Stimulated activated CD4-positive, alpha-beta T cell treated with anti-CD3 and anti-CD28 coated beads, Interleukin-15, amount 100 ng/mL, for 48 hours (primary cell): ENCODE measurements at places on chromosomes 7 and 10.

- DNase-seq, result peak; percentile 59
These were observed 91.2 kb upstream of the INSIG1 start for GRCh38 chr7:155206318-155207020.

- no peak for DNase-seq
These were observed 14.2 kb downstream of the CACNA2D1 start for GRCh38 chr7:82429408-82429807.

GRCh38 chr7:41060796-41061195 is 642.1 kb downstream of the INHBA start:
- no peak for DNase-seq

- DNase-seq, result no peak
These were observed 158.9 kb downstream of the RTKN2 start for GRCh38 chr10:62109587-62110293.

DNA sequence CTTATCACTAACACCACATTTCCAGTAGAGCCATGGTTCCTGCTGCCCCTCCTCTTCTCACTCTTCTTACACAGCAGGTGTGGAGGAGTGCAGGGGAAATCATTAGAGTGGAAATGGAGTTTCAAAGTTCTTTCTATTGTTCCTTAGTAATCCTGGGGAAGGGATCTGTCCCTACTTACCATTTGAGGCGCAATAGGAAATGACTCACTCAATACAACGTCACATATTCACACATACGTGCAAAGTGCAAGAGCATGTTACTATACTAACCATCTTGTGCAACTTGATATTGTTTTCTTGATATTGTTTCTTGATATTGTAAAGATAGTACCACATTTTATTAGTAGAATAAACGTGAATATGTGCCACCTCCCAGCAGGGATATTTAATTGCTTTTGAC is 1010.2 kb downstream of the DNAJB9 start:
- no peak for DNase-seq

DNA sequence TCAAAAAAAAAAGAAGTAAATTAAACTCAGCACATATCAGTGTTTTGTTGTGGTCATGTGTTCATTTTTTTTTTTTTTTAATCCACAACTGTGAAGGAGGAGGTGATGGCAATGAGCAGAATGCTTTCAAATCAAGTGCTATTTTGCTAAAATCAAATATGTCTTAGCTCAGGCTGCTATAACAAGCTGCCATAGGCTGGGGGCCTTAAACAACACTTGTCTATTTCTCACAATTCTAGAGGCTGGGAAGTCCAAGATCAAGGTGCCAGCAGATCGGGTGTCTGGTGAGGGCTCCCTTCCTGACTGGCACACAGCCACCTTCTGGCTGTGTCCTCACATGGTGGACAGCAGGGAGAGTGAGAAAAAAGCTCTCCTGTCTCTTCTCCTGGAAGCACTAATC is 203.9 kb downstream of the FAM107B start:
- no peak for DNase-seq

DNA sequence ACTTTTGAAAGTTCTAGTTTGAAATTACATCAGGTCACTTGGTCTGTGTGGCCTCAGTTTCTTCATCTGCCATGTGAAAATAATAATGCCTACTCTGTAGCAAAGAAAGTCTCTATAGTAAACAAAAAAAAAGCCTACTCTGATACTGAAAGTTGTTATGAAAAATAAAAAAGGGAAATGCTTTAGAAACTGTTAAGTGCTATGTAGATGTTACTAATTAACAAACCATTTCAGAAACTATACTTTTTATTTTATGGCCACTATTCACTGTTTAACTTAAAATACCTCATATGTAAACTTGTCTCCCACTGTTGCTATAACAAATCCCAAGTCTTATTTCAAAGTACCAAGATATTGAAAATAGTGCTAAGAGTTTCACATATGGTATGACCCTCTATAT is 50.6 kb downstream of the CFTR start:
- DNase-seq, result no peak

DNA sequence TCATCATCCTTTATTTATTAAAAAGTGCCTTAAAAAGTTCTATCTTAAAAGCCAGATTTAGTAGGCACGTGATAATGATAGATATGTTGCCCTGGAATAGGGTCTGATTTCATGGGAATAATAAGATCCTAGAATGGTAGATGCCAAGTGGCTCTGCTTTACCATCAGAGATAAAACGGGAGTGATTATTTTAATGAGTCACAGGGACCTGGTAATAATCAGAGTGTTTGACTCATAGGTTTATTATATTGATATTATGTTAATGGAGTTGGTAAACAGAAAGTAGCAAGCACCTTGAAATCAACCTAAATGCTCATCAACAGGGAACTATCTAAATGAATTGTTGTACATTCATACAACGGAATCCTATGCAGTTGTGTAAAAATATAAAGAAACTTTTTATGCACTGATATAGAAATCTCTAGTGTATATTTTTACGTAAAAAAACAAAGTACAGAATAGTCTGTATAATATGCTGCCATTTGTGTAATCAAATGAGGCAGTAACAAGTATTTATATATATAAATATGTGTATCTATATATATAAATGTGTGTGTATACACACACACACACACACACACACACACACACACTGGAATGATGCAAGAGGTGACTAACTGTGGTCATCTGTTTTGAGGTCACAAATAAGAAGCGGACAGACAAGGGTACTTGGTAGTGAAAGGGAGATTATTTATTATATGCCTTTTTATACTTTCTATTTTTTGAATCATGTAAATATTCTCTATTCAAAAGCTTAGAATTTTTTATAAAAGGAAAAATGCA is 78.6 kb upstream of the DYNC1I1 start:
- no peak for DNase-seq

GRCh38 chr7:104240401-104240800 is 32.6 kb upstream of the ORC5 start:
- DNase-seq, result no peak

DNA sequence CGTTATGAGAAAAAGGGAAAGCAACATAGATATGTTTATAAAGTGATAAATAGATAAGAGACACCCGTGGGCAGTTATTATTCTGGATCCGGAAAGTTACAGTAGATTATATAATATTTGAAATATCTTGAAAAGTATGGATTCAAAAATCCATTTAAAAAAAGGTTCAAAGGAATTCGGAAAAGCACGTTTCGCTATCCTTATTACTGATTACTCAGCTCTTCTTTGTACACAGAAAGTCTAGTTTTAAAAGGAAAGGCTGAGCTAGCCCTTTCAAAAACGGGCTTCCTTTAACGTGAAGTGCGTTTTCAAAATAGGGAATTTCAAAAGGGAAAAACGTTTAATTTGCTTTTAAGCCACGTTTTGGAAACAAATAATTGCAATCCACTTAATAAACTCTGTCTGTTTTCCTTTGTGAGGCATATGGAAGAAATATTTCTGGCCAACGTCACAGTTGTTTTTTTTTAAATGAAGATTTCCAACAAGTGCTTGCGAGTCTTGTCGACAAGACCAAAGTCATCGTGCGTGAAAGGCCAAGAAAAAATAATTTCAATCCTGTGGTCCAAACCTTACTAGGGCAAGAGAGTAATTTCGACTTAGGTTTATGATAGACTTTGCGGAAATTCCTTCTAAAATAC is 2.2 kb upstream of the SKIDA1 start:
- DNase-seq, result no peak
